ENCODE measurements at places on chromosomes 12 and 14. TPM values are rescaled to one million over a fixed set of nuclear protein-coding genes. Genes with fewer than 3 reads are reported as not detected.
A peak's percentile ranks its signal among the peaks of the same experiment; 100 is the strongest.

- H3K27me3 ChIP-seq, result peaks cover 16% of the 10 kb centered on the region
- H3K36me3 ChIP-seq, result no peaks in the 10 kb centered on the region
- H3K4me1 ChIP-seq, result peaks cover 9% of the 10 kb centered on the region
- no peak for DNase-seq
Measured at GRCh38 chr14:90503582-90503981, 106.8 kb downstream of the CALM1 start.

DNA sequence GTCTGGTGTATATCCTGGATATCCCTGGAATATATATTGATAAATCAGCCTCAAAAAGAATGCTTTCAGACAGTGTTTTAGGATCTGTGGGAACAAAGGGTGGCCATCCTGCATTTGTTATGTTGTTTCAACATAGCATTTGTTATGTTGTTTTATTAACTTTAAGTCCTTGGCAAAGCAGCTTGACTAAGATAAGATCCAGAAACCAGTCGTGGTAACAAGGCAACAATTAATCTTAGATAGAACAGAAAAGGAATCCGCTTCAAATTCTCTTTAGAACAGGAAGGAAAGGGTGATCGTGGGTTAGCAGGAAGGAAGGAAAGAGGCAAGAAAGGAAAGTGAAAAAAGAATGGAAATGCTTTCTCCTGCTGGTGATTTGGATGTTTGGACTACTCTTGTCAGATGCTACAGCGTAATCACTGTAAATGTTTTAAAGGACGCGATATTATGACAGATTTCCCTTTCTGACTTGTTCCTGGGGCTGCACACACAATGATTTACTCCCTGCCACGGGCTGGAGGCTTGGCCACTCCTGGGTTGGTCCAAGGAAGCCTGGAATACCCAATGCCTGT, 443.3 kb downstream of the DPF3 start:
- H3K36me3 ChIP-seq, result peaks cover 10% of the 10 kb centered on the region
- DNase-seq, result no peak
- H3K27me3 ChIP-seq, result no peaks in the 10 kb centered on the region
- H3K4me1 ChIP-seq, result peaks cover 71% of the 10 kb centered on the region

The FBLN5 gene
- 0.73 TPM for total RNA-seq

DNA sequence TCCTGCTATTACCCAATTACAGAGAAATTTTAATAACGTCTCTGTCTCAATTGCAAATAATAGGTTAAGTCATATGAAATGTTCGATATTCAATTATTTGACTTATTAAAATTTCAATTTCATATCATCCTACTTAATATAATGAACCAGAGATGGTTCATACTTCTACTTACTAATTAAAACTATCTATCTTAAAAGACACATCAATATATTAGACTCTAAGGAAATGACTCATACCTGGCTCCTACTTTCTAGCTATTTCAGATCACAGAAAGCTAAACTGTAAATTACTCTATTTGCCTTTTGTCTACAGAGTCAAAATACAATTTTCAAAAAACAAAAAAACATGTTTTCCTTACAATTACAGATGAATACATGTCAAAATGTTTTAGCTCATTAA, 99.6 kb downstream of the CAPZA3 start:
- H3K4me1 ChIP-seq, result no peaks in the 10 kb centered on the region
- H3K27me3 ChIP-seq, result no peaks in the 10 kb centered on the region
- H3K27ac ChIP-seq, result no peak overlapping the region

The STAC3 gene
- 10.0 TPM for total RNA-seq

- H3K4me1 ChIP-seq, result no peaks in the 10 kb centered on the region
- no peak overlapping the region for H3K27ac ChIP-seq
- H3K36me3 ChIP-seq, result no peaks in the 10 kb centered on the region
- DNase-seq, result no peak
- no peak overlapping the region for H3K4me3 ChIP-seq
Measured at GRCh38 chr14:47744155-47744554, 68.8 kb upstream of the MDGA2 start.

The GPD1 gene
- not detected for total RNA-seq

DNA sequence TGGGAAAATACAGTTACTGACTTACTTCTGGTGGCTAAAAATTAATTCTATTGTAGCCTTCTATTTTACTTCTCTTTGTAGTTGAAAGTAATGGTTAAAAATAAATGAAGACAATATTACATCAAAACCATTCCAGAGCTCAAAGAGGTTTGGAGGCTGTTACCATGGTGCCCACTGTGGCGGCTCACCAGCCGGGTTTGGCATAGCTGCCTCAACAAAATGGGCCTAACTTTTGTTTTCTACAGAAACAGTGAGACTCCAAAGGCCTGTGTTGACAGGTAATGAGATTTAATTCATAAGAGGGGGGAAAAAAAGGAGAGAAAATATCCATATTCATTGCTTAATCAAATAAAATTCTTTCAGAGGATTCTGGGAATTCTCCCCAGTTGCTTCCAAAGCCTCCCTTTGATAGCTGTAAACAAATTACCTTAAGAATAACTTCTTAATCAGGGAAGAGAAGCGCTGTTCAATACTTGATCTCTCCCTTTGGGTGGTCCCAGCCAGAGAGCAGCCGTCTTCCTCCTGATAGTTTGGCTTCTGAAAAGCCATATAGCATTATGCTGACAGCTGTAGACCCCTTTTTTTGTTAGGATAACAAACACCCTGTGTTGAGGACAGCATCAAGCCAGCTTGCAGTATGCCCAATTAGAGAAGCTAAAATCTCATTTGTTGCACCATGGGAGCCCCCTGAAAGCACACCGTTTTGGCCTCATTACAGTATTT, 266.8 kb downstream of the NEDD1 start:
- no peak overlapping the region for H3K4me3 ChIP-seq
- H3K27me3 ChIP-seq, result peaks cover 3% of the 10 kb centered on the region
- H3K36me3 ChIP-seq, result no peaks in the 10 kb centered on the region
- DNase-seq, result no peak
- no peak overlapping the region for H3K27ac ChIP-seq

The KCNC2 gene
- total RNA-seq, result not detected

The ZNF26 gene
- total RNA-seq, result 22.1 TPM

- peak overlapping the region; percentile 77 for H3K4me3 ChIP-seq
- H3K4me1 ChIP-seq, result peaks cover 44% of the 10 kb centered on the region
- H3K36me3 ChIP-seq, result peaks cover 10% of the 10 kb centered on the region
- peak; percentile 87 for DNase-seq
Measured at GRCh38 chr12:121095544-121096198, 37.0 kb upstream of the P2RX7 start.

DNA sequence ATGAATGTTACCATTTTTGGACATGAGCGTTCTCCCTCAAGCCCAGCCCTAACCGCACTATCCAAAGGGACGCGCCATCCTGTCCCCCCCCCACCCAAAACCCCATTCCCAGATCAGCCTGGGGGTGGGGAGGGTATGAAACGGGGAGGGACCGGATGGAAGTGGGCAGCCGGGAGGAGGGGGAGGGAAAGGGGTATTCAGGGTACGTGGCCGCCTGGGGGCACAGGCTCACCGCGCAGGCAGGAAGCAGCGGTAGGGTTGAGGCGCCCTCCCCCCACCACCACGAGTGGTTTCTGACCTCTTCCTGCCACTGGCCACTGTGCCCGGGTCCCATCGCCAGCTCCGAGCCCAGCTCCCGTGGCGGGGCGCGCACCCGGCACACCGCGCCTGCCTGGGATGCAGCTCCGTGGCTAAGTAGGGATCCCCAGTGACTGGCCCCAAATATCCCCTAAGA, 1.4 kb downstream of the ACTN1 start:
- H3K27me3 ChIP-seq, result peaks cover 48% of the 10 kb centered on the region
- H3K36me3 ChIP-seq, result peaks cover 12% of the 10 kb centered on the region
- peaks cover 22% of the 10 kb centered on the region for H3K4me1 ChIP-seq
- peak; percentile 84 for DNase-seq

The YBX3 gene
- total RNA-seq, result 122 TPM

The COQ5 gene
- 26.4 TPM for total RNA-seq

The DBX2 gene
- not detected for total RNA-seq

DNA sequence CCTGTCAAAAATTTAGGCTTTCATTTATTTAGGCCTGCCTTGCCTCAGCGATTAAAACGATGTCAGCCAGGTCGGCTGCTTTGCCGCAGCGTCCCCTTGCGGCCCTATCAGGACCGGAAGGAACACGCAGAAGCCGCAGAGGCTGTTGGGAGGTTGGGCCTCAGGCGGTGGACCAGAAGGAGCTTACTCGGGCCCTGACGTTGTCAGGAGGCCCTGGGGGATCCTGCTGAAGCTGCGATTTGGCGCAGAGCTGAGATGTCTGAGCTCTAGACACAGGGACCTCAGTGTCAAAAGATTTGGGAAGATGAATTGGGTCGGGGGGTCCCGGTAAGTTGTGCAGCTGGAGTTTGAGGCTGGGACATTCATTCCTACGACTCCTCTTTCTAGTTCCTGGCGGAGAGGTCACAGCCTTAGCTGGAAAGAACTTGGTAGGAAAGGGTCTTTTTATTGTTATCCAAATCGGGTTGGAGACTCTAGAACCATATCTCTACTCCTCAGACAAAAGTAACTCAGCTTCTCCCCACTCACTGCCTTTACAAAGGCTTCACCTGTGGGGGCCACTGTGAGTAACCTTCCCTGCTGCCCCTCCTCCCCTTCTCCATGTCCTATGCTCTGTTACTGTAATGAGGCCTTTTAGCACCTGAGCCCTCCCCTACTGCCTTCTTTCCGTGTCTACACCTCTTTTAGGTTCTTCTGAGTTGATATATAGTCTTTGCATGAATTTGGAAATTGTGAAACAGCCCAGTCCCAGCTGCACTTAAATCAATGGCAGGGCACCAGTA, 6.6 kb upstream of the ABCD2 start:
- H3K4me3 ChIP-seq, result no peak overlapping the region
- H3K4me1 ChIP-seq, result peaks cover 66% of the 10 kb centered on the region
- no peak overlapping the region for H3K27ac ChIP-seq
- DNase-seq, result no peak
- peaks cover 12% of the 10 kb centered on the region for H3K36me3 ChIP-seq

- H3K36me3 ChIP-seq, result no peaks in the 10 kb centered on the region
- H3K27me3 ChIP-seq, result no peaks in the 10 kb centered on the region
- H3K27ac ChIP-seq, result no peak overlapping the region
- no peaks in the 10 kb centered on the region for H3K4me1 ChIP-seq
Measured at GRCh38 chr14:35551081-35551480, 17.1 kb downstream of the INSM2 start.

The POTEG gene
- total RNA-seq, result not detected

DNA sequence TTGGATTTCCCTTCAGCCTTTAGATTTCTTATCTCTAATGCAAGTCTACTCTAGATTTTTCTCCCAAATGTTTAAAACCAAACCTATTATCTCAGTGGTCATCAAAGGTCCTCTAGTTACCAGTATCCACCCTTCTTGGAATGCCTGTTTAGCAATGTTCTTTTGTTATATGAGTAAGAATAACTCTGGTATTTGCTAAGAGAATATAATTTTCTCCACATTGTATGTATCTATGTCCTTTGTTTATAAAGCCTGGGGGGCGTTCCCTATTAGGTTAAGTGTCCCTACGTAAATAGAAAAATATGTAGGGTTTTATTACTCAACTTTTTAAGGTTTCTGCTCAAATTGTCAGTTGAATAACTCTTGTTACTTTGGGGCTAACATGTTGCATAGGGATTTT, 27.3 kb downstream of the PPM1A start:
- H3K4me3 ChIP-seq, result no peak overlapping the region
- no peak for DNase-seq
- H3K4me1 ChIP-seq, result peaks cover 9% of the 10 kb centered on the region
- H3K36me3 ChIP-seq, result peaks cover 15% of the 10 kb centered on the region
- no peaks in the 10 kb centered on the region for H3K27me3 ChIP-seq
